ENCODE measurements at places on chromosomes 6 and 20.
A peak's percentile ranks its signal among the peaks of the same experiment; 100 is the strongest.

GRCh38 chr20:3743251-3743650 is 10.8 kb downstream of the HSPA12B start:
- no peak for DNase-seq

DNA sequence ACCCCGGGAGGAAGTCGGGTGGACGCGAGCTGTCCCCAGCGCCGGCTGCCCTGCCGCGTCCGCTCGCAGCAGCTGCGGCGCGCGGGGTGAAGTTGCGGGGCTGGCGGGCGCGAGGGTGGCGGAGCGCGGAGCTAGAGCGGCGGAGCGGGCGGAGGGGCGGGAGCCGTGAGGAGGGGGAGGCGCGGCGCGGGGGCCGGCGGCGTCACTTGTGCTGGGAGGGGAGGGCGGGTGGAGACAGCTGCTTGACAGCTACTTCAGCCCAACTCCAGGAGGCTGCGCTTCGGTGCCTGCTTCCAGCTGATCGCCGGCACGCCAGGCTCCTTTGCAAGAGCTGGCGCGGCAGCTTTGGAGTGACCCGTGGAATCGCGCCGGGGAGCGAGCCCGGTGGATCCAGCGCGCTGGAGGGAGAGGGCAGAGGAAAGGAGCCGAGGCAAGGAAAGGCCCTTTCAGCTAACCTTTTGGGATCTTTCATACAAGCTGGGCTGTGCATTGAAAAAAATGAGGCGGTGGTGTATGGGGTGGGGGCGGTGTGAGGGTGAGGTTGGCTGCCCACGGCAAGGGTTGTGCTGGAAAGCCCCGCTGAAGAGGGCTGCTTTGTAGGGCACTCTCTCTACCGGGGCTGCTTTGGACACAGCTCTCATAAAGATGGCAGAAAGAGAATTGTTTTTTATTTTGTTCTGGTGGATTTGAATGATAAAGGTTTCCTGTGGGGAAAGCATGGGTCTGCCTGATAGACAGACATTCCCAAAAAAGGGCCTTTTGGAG is 24.6 kb downstream of the RIPOR2 start:
- peak; percentile 87 for DNase-seq

DNA sequence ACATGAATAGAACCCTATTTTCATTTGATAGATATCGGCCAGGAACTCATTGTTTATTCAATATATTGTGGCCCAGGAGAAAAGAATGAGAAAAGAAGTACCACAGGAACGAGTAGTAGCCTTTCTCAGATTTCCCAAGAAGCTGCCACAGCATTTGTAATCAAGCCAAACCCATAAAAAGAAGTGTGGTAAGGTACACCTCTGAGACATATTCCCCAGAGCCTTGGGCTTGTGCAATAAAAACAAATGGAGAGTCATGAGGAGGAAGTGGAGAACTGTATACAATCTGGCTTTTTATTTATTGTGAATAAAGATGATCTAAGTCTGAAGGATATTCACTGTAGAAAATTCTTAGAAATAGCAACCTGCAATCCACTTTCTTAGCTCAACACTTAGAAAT is 36.7 kb downstream of the KIF6 start:
- no peak for DNase-seq

GRCh38 chr6:128284128-128284527 is 236.3 kb downstream of the PTPRK start:
- no peak for DNase-seq

DNA sequence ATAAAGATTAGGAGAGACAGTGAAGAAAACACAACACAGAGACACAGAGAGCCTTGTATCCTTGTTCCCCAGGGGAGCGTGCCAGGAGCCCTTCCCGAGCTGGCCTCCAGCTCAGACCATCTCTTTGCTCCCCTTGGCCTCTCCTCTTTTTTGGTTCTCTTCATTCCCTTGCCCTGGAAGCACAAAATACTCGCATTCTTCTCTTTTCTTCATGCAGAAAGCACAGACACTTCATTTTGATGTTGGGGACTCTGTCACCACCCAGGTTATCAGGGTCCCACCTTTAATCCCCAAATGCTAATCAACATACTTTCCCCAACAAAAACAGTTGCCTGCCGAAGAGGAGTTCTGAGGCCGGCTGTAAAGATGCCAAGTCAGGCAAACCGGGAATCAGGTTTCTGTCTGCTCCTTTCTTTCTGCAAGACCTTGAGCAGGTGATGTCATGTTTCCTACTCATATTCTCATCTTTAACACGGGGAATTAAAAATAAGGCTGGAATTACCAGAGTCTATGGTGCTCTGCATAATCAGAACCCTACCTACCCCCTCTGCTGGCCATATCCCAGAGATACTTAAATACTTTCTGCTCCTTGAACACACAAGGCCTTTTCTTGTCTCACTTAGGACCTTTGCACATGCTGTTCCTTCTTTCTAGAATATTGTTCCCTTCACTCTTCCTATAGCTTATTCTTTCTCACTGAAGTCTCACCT is 21.7 kb downstream of the TGM6 start:
- no peak for DNase-seq

GRCh38 chr20:32636821-32637220 is 36.9 kb downstream of the C20orf203 start:
- DNase-seq: peak; percentile 47
